ENCODE measurements at places on chromosomes 4 and X.

DNA sequence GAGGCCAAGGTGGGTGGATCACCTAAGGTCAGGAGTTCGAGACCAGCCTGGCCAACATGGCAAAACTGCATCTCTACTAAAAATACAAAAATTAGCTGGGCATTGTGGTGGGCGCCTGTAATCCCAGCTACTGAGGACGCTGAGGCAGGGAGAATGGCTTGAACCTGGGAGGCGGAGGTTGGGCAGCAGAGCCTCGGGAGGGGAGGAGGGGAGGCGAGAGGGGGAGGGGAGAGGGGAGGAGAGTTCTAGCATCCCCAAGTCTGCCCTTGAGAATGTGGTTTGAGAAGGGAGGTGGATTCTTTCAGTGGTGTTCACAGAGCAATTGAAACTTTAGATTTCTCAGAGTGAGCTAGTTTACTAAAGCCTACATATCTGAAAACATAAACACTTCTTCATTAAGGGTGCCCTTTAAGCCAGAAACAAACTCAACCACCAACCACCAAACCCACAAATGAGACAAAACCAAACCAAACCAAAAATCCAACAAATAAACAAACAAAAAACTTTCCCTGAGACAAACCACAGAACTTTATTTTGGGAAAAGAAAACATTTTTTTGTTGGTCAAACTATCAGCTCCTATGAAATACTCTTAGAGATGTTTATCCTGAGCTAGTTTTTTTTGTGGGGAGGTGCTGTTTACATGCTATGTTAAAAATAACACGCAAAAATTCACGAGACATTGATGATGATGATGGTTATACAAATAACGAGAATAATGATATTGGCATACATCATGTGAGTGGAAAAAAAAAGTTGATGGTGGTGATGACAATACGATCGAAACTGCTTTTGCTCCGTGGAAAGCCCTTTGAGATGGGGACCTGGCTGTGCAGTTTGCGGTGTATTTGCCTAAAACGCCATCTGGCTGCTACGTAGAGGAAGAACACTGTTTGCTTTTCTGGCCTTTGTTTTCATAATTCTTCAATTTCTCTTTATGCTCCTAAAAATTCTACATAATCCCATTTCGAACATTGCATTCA, 98.2 kb upstream of the PRKX start:
- peak; percentile 31 for DNase-seq

GRCh38 chr4:106365613-106366012, 3.0 kb downstream of the GIMD1 start:
- DNase-seq: peak; percentile 90

DNA sequence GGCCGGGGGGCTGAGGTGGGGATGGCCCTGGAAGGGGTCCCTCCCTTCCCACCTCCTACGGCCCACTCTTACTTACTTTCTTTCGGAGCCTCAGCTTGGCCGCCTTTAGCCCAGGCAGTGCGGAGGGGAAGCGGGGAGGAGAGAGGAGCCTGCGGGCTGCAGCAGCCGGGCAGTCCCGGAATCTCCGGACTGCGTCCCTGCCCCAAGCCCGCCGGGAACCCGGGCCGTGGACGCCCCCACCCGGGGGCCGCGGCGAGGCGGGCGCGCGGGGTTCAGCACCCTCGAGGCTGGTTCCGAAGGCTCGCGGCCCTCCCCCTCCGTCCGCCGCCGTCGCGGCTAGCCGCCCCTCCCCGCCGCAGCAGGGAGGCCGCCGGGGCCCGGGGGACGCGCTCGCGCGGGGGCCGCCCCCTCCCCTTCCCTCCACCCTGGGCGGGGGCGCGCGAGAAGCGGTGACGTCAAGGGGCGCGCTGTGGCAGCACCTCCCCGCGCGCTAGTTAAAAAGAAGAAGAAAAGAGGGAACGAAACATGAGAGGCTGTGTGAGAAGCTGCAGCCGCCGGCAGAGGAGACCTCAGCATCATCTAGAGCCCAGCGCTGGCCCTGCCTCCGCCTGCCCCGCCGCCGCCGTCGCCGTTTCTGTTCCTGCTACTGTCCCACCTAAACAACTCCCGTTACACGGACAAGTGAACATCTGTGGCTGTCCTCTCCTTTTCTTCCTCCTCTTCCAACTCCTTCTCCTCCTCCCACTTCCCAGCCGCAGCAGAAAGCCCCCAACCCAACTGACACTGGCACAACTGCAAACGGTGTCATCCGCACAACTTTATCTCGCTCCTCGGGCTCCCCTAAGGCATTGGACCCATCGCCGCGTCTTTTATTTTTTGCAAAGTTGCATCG, at the start of gene HHIP:
TSS of gene HHIP (plus strand) at position 526 of the 892 bp plus-strand sequence. CDS start 520 bp downstream, outside the sequence.
- DNase-seq: peak; percentile 23

DNA sequence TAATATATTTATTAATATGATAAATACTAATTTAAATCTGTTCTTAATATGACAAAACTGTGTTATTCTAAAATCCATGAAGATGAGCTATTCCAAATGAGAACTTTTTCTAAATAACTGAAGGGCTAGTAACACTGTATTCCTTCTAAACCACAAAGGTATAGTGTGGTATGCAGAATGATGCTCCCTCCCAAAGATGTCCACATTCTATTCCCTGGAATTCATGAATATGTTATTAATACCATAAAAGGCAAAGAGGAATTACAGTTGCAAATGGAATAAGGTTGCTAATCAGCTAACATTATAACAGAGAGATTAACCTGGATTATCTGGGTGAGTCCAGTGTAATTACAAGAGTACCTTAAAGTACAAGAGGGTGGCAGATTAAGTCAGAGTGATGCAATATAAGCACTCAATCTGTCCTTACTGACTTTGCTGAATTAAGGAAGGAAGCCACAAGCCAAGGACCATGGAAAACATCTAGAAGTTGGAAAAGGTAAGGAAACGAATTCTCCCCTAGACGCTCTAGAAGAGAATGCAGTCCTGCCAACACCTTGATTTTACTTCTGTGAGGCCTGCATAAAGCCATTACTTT, 20.7 kb upstream of the MAB21L2 start:
- DNase-seq: no peak

DNA sequence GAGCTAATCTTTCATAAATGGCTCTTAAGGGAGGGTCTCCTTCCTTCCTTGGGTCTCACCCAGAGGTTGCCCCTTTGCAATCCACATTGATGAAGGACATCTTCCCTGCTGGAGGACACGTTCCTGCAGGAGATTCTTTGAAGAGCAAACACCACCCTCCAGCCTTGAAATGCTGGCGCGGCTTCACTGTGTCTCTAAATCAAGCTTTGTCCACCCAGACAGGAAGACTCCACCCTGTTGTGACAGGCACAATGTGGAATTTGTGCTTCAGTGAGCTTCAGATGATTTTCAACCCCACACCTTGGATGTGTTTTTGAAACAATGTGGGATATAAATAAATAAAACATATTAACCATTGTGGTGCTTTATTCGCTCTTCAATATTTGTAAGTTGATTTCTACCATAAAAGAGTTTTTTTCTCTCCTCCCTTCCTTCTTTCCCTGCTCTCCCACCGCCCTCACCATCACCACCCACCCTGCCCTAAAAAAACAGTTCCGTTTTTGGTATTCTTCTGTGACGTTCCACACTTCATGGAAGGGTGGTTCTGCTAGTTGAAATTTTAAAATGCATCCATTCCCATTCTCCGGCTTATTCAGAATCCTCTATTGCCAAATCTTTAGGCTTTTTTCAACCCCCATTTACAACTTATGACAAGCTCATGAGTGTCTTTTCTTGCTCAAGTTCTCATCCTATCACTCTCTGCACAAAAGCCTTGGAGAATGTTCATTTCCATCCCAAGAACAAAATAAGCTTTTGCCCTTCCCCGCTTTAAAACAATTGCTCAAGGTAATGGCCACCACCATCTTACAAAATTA, 264.3 kb downstream of the RAPGEF2 start:
- DNase-seq: peak; percentile 46

DNA sequence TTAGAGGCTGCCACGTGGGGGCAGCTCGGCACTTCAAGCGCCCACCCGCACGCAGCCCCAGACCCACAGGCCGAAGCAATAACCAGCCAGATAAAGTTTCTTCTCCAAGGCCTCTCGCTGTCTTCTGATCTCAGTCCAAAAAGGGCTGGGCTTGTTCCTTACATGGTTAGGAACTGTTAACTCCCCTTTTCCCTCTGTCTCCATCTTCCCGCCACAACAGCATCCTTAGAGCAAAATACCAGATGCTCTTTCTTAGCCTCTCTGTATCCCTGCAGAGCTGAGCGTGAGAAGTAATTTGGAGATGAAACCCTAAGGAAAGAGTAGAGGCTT, 23.4 kb upstream of the KIAA1210 start:
- DNase-seq: no peak

DNA sequence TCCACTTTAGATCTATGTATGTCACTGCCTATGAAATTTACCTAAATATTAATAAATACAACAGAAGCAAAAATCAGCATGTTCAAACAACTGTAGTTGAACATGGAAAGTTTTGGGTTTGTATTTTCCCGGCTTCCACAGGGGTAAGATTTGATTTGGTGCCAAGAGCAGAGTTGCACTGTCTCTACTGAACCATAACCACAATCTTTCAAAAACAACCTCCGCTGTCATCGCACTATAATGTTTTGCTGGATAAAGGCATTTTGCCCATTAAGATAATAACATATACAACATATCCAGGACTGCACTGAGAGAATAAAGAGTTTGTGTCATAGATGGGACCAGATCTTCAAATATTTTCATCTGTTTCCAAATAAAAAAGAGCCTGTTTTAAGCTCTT, 94.9 kb downstream of the TENM3 start:
- peak; percentile 3 for DNase-seq

DNA sequence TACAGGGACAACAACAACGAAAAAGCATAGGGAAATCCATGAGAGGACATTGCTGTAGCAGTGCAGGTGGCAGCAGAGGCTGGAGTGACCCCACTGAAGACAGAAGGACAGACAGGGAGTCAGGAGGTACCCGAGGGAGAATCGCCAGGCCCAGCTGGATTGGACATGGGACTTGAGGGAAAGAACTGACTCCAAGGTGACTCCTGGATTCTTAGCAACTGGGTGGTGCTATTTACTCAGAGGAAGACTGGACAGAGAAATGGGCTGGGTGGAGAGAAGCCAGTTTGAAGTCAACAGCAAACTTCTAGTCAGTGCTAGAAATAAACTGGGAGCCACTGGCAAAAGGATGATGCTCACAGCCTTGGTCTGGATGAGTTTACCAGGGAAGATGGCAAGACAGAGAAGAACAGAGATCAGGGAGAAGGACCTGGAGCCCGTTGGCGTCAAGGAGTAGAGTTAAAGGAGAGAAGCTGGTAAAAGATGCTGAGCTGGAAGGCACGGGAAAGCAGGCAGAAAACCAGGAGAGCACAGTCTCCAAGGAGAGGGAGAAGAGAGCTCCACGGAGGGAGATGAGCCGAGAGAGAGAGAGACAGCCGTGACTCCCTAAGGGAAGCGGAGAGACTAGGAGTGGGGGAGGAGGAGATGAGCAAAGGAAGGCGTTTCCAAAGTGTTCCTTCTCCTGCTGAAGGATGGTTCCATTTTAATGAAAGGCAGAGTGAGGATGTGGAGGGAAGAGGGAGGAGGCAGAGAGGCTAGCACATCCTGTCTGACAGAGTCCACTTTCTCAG, 119.4 kb downstream of the AFAP1 start:
- DNase-seq: no peak

GRCh38 chr4:101239665-101240064, 107.7 kb downstream of the PPP3CA start:
- peak; percentile 25 for DNase-seq

GRCh38 chr4:40702137-40702799, 47.5 kb upstream of the NSUN7 start:
- no peak for DNase-seq

DNA sequence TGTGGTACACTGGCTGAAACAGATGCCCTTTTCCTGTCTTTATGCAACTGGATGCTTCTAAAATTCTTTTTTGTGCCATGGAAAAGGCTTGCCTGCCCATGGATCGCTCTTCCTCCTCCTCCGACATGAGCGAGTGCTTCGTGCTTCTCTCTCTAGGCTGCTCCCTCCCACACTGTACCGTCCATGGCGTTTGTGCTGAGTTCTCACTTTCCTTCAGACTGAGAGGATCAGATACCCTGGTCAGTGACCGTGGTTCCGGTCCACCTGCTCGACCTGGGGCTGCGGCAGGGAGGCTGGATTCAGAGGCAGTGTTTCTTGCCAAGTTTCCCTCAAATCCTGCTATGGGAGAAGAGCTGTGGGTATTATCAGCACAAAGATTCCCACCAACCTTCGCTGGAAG, 10.2 kb upstream of the CLDN24 start:
- DNase-seq: no peak

DNA sequence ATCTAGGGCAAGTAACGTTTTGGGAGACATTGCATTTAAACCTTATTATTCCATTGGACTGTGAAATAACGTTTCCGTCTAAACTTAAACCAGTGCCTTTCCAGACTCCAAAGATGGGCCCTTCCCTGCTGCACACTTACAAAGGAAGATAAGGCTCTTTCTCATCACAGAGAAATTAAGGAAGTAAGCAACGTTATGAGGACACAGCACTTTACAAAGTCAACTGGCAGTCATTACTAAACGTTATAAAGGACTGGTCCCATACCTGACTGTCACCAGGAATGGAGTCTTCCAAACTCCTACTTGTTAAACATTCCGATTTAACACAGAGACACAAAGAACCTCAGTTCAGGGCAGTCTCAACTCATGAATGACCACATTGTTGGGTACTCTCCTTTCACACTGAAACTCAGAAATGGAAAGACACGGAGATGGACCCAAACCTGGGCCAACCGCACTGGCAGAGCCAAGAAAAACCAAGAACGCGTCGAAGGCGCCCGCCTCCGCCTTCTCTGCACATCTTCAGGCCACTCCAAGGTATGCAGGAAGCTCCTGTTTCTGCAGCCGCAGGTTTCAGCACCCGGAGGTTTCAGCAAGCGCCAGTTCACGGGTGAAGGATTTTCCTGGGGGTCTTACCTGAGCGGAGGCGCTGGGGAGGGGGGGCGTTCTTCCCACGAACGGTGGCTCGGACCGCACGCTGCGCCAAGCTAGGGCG, 670 bp downstream of the PAPSS1 start:
- DNase-seq: peak; percentile 68

Data from epithelial cell of esophagus (primary cell).